ENCODE measurements at places on chromosomes 4 and X.
A peak's percentile ranks its signal among the peaks of the same experiment; 100 is the strongest.

- no peak for DNase-seq
Measured at GRCh38 chr4:99506781-99507180, 4.0 kb upstream of the C4orf17 start.

DNA sequence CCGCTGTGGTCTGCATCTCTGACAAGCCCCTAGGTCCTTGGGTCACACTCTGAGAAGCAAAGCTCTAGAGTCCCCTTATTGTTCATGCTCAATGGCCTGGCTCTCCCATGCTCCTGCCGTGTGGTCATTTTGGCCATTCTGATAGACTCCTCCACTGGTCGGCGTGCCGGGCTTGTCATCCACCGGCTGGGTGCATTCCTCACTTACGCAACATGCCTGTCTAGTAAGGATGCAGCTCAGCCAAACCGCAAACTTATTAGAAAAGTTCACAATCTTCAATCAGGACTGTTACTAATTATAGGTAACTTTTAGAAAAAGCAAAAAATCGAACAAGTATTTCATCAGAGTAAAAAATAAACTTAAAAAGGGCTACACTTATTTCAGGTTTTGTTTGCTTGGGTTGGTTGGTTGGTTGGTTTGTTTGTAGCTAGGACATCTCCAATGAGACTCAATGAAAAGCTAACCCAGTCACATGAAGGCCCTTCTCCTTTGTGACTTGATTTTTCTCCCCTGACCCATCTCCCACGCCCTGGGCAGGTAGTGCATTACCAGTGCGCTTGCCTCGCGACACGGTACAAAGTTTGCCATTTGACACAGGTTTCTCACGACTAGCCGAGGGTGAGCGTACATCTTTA is 41.0 kb downstream of the IRF2 start:
- DNase-seq: no peak

- peak; percentile 61 for DNase-seq
Measured at GRCh38 chrX:41009850-41010846, 75.1 kb upstream of the USP9X start.

GRCh38 chrX:35382966-35383365 is 415.2 kb upstream of the MAGEB16 start:
- DNase-seq: no peak

GRCh38 chr4:29581457-29581856 is 1138.7 kb upstream of the PCDH7 start:
- no peak for DNase-seq

DNA sequence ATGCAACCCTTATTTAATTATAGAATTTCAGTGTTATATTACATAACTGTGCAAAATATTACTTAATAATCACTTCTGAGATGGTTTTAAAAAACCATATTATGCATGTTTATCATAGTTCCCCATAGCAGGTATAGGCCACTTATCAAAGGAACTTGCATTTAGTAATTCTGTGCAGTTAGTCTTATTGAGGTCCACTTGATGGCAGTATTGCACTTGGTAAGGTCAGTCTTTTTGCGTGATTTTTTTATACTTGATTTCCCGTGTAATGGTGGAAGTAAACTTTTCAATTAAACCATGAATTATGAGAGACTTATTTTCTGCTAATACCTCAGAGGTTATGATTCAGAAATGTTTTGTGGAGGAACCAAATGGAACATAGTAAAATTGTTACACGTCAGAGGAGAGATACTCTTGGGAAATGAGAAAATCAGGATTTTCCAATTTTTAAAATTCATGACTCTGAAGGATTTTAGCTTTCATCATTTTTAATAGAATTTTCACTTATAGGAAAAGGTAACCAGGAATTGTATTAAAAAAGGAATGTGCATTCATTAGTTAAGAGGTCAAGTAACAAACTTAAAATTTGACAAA is 230.0 kb downstream of the CCSER1 start:
- peak; percentile 28 for DNase-seq

DNA sequence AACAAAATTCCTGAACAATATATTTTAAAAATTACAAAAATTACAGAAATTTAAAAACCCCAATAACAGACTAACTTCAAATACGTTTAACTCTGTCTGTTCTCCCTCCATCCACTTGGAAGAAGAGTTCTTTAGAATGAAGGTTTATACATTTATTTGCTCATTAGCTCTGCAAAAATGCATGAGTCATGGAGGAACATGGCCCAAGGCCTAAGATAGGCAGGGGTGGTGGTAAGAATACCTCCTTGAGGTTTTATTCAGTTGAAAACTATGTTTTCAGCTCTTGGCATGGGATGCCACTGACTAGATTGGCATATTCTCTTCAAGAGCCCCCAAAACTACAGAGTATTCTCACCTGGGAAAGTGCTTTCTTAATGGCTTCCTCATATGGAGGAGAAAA is 8.8 kb upstream of the LRRC66 start:
- no peak for DNase-seq

- DNase-seq: no peak
Measured at GRCh38 chrX:19342331-19342906, 1.3 kb upstream of the PDHA1 start.

DNA sequence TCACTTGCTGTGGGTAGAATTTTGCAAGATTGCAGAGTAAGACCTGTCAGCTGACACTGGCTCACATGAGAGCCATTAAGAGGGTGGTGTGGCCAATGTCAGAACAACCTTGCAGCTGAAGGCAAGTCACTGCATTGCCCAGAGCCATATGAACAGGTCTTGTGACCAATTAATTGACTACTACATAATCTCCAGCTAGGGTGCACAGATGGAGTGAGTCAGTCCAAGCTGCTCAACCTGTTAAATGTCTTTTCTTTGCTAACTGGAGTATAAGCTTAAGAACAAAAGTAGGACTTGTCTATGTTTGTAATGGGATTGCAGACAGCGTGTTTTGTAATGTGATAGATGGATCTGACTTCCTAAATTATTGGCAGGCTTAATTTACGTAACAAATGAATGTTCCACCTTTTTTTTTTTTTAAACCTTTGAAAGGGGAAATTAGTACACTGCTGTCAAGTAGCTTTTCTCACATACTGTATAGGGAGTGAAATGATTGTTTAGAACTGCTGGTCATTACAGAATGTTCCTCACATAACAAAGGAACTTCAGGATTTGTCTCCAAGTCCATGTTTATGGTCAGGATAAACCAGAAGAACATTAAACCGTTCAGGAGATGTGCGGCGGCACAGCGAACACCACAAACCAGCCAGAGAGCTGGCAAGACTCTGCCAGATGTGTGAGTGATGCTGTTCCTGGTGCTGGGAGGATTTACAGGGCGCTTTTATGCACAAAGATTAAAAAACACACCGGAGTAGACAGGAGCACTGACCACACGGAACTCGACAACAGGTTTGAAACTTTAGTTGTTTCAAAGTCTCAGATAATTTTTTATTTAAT is 37.0 kb downstream of the FNIP2 start:
- DNase-seq: no peak

GRCh38 chr4:106364282-106364681 is 4.3 kb downstream of the GIMD1 start:
- DNase-seq: no peak

GRCh38 chr4:34108391-34108790 is 2135.9 kb downstream of the ARAP2 start:
- DNase-seq: no peak

DNA sequence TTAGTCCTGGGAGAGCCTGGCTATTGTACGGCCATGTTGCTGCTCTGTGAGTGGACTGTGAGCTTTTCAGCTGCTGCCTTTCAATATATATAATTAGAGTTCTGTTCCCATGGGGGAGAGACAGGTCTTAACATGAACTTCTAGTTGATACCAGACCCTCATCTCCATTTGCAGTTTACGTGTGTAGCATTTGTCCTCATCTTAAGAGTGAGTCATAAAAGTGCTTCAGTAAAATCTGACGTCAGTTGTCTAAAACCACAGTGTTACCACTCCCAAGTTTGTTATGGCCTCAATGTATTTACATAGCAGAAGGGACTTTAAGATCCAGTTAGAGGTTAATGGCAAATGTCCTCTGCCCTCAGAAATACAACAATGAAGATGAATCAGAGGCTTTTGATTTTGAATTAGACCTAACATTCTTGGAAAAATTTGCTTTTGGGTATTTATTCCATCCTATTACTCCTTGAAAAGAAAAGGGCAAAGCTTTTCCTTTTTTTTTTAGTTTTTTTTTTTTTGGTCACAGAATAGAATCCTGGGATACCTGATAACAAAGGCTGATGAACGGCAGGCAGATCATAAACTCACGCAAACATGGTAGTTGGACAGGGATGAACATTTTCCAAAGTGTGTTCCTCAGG is 38.6 kb downstream of the PHOX2B start:
- DNase-seq: no peak

DNA sequence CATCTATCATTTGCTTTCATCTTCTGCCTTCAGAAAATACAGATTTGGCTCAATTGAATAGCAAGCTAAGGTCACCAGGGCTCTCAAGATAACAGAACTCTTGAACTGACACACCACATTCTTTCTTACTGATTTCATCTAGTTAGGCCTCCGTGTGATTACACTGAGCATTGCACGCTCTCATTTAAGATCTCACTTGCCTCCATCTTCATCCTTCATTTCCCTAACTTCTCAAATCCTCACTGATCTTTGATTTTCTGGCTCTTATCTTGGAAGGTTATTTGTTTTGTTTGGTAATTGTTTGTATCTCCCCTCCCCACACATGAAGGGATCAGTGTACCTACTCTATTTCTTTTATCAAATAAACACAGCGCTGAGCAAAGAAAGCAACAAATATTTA is 47.7 kb downstream of the MANBA start:
- no peak for DNase-seq

- DNase-seq: no peak
Measured at GRCh38 chr4:158998624-158999023, 104.3 kb upstream of the RAPGEF2 start.

Data from right renal pelvis (tissue), 4 donors.